AG04450 (cell line): ENCODE measurements at places on chromosomes 11 and 22. TPM values are rescaled to one million over a fixed set of nuclear protein-coding genes. Genes with fewer than 3 reads are reported as not detected.
A peak's percentile ranks its signal among the peaks of the same experiment; 100 is the strongest.

Gene JAML
- not detected in 2 replicates for polyA plus RNA-seq

Gene LARGE2
- not detected in 2 replicates for polyA plus RNA-seq

Gene ANKK1
- 0.04 TPM in 1 of 2 replicates, not detected in the other for polyA plus RNA-seq

Gene PPFIBP2
- polyA plus RNA-seq = 4.1 and 7.0 TPM in 2 replicates

Gene SYCE3
- polyA plus RNA-seq = not detected in 2 replicates

Gene FGF19
- not detected in 2 replicates for polyA plus RNA-seq

Gene C11orf42
- polyA plus RNA-seq = not detected in 2 replicates

Gene SGSM1
- not detected in 2 replicates for polyA plus RNA-seq

Gene TNNI2
- polyA plus RNA-seq = not detected in 2 replicates

Gene LDHAL6A
- polyA plus RNA-seq = not detected in 2 replicates

Gene FXYD2
- 0.14 TPM in 1 of 2 replicates, not detected in the other for polyA plus RNA-seq

GRCh38 chr11:65771589-65772112 is 9.1 kb downstream of the AP5B1 start:
- DNase-seq = no peak

- no peak for DNase-seq
Observed at GRCh38 chr11:104984808-104985207, 16.4 kb upstream of the CASP4 start.

GRCh38 chr11:68541991-68542390 is 81.4 kb downstream of the PPP6R3 start:
- DNase-seq = no peak

GRCh38 chr22:38756711-38757463 is 1.1 kb upstream of the SUN2 start:
- DNase-seq = no peak

- DNase-seq = no peak
Observed at GRCh38 chr11:11251394-11251970, 101.6 kb downstream of the CSNK2A3 start.

DNA sequence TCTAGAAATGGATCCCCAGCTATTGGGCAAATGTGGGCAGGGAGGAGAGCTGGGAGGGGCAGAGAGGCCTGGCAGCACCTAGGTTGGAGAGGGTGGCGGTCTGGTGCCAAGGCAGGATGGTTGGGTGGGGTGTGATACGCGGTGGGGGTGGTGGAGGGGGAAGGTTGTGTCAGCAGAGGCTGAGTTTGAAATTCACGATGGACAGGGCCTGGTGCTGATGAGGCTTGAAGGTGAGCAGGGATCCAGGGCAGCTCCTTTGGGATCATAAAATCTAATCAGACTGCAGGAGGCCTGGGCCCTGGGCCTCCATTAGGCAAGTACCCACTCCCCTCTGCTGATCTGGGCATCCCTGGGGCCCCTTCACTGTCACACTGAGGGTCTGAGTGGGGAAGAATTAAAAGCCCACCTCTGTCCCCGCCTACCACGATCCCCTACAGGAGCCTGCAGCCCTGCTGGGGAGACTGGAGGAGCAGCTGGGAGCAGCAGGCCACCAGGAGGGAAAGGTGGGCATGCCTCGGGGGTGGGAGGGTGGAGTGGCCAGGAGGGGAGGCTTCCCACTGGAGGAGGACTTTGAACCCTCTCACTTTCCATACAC is 24.0 kb downstream of the IGLL1 start:
- DNase-seq = no peak

GRCh38 chr11:62905927-62906531 is 15.1 kb downstream of the CHRM1 start:
- DNase-seq = peak; percentile 69

DNA sequence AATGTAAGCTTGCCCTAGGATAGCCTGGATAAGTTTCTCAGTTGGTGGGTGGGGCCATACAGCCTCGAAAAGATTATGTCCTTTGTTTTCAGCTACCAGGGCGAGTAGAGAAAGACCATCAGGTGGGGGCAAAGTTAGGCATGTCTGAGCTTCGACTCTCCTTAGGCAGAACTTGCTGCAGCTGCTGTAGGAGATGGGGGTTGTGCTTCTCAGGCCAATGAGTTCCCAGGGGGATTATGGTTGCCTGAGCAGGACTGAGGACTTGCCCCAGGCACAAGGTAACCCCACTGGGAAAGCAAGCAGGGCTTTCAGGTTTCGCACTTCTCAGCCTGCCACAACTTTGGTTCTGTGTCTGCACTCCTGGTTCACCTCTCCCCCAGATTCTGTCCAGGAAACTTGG is 173.4 kb upstream of the SESN3 start:
- DNase-seq = no peak

DNA sequence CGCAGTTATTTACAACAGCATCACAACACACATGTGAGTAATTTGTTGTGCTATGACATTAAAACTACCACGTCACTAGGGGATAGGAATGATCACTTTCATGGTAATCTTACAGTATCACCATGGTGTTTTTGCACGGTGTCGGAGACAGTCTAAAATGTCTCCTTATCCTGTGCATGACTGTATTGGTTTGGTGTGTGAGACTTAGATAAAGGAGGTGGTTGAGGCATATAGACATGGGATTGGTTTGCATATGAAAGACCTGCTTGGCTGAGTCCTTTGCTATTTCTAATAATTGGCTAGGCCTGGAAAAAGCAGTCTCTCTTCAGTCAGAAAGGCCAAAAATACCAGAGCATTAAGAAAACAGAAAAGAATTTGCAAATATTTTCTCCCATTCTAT is 30.2 kb downstream of the MSANTD4 start:
- DNase-seq = no peak

DNA sequence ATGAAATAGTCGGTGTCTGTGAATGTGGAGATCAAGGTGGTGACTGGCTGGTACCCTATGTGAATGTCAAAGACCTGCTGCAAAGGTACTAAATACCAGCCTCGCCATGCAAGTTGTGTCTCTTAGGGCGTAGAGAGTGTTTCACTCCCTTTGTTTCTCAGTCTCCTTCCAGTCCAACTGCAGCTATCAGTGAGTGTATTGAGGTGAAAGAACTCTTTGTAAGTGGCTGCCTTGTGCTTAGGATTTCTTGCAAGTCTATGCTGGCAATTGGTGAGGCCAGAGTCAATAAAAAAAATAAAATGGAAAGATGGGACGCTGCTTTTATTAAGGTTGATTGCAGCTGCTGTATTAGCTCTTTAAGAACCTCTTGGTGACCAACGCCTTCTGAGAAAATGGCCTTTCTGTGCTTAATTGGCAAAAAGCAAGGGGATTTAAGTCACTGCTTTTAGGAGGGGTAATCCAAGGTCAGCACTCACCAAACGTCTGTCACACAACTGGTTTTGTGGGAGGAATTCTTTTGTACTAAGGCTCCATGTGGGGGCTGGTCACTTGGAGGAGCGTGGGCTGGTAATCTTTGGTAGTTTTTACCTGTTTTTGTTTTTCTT is 95.1 kb downstream of the PARVA start:
- no peak for DNase-seq

GRCh38 chr11:126698576-126698975 is 302.0 kb downstream of the KIRREL3 start:
- no peak for DNase-seq

- DNase-seq = no peak
Observed at GRCh38 chr22:46035380-46035741, 58.4 kb upstream of the WNT7B start.

DNA sequence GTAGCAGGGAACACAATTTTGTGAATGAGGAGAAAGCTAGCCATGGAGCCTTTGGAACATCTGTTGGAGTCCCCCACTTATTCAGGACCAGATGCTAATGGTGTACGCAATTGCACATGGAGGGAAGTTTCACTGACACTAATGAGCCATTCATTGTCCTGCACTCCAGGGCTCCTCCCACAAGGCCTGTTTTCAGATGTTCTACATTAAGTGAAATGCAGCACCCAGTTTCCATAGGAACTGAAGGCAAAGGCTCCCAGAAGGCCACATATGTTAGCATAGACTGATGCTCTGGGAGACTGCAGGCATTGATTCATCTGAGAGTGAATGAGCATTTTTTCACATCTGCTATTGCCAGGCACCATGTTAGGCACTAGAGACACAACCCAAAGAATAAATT is 399.5 kb downstream of the ETS1 start:
- no peak for DNase-seq

- no peak for DNase-seq
Observed at GRCh38 chr11:44502506-44502905, 63.0 kb upstream of the CD82 start.

DNA sequence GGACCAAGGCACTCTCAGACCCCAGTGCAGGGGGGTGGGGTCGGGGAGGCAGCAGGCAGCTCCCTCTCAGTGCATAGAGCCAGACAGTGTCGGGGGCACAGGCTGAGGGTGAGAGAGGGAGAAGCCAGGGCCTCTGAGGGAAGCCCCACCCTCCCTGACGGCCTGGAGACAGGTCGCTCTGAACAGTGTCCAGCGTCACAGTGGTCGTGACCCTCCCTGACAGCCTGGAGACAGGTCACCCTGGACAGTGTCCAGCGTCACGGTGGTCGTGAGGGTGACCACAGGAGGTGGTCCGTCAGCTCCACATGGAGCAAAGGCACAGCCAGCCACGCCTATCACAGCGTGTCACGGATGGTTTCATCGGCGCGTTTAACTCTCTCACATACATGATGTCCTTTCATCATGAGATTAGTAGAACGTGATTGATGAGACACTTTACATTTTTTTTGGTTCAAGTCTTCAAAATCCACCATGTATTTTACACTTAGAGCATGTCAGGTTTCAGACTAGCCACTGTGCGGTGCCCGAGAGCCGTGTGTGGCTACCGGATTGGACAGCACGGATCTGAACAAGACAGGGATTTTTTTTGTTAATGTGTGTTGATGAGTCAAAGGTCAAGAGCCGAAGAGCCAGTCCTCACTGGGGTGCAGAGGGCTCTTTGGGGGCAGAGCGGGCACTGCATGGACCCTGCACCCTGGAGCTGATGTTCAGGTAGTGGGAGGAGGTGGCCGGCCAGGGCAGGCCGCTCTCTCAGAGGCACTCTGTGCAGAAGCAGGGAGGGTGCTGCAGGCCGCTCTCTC is 23.9 kb upstream of the PANX2 start:
- DNase-seq = peak; percentile 42

DNA sequence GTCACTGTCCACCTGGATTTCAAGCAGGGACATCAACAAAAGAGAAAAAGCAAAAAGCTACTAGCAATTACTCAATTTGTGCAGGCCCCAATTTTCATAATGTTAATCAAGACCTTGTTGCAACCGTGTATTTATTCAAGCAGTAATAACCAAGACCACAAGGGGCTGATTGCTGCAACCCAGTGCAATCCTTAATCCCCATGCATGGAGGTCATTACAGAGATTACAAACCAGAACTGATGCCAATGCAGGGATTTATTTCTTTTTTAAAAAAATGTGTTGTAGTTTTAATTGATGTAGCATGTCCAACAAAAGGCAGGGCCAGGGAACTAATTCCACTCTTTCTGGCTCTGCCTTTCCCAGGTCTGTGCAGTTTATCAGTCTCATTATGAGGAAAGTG is 18.4 kb downstream of the TECTA start:
- no peak for DNase-seq

GRCh38 chr11:71330349-71330748 is 78.0 kb upstream of the SHANK2 start:
- no peak for DNase-seq

DNA sequence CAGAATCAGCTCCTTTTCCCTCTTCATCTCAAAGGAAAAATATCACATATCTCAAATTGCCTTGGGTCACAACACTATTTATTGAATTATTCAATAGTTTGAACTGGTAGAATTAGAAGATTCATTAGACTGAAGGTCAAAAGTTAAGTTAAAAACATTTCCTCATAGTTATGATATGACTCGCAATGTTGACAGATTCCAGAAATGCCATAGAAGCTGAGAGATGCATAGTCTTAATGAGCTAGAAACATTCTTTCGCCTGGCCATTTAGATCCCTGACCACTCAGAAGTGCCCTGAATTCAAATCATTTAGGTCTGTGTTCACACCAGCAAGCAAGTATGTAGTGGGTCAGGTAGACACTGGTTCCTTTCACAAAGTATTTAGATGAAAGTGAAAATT is 44.4 kb downstream of the FAT3 start:
- peak; percentile 16 for DNase-seq

GRCh38 chr11:128499613-128500253 is 87.6 kb downstream of the ETS1 start:
- no peak for DNase-seq
